ENCODE measurements at places on chromosomes 5 and 9.

DNA sequence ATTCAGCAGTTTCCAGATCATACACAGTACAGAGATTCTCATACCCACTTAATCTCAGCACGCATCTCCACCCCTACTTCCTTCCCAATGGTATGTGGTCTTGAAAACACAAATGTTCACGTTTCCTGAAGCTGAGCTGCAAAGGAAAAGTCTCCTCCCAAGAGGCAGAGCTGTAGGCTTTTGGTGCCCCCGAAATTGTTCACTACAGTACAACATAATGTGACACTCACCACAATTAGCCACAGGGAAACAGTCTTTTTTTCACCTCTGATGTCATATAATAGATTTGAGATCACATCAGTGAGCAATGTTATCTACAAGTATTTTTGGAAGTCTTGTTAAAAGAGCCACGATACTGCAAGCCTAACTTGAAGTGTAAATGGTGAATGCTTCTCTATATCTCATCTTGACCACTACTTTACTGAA is 40.2 kb downstream of the NFIB start:
- no peak for DNase-seq

DNA sequence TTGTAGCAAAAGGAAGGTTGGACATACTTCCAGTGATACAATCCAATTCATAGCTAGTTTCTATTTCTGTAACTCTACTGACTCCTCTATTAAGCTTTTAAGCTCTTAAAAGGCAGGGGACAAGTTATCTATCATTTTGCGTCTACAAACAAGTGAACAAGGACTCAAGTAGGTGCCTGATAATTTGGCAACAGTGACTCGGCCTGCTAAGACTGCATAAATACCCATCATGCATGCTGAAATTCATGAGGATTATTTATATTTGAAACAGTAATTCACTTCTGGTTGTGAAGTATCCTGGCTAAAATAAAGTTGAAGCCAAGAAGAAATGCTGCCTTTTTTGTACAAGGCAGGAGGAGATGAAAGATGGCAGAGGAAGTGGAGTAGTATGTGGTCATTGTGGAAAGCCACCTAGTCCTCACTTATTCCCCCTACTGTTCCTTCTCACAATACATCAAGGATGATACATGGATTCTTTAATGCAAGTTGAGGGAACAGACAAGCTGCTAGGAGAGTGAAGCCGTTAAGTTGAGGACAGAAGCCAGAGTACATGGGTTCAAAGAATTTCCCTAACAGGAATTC is 74.0 kb downstream of the MRPS27 start:
- no peak for DNase-seq

DNA sequence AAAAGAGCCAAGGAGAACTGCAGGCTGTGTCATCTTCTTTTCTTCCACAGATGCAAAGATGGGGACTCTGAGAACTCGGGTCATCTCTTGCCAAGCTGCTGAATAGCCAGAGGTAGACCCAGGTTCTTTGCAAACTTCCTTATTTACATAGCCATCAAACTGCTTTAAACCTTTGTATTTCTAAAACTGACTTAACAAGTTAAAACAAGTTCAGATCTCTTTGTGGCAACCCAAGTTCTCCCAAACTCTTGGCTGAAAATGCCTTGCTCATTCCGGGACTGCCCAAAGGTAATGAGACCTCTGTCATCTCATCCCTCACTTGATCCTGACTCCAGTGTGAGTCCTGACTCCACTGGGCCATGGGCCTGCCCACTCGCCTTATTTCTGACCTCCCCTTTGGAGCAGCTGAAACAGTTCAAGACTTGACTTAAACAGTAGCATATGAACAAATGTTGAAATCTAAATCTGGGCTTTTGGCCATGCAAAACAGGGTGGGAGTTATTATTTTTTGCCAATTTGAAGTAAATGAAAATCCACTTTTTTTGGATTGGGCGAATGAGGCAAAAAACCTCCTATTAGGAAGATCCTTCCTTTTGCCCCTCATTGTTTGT is 50.6 kb downstream of the FBXL7 start:
- no peak for DNase-seq

DNA sequence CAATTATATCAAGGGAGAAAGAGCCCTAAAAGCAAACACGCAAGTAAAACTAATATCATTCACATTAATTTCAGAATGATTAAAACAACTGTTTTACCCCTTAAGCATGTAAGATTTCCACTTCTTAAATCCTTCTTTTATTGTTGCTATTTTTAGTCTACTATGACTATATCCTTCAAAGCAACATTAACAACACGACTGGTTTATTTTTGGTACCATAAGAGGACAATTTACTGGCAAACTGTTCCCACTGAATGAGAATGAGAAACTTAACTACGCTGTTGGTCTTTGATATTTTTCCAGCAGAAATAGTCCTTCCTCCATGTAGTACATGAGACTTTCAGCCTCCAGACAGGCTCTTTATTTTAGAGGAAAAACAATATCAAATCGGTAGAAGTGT is 281.5 kb downstream of the CTNND2 start:
- DNase-seq = no peak

DNA sequence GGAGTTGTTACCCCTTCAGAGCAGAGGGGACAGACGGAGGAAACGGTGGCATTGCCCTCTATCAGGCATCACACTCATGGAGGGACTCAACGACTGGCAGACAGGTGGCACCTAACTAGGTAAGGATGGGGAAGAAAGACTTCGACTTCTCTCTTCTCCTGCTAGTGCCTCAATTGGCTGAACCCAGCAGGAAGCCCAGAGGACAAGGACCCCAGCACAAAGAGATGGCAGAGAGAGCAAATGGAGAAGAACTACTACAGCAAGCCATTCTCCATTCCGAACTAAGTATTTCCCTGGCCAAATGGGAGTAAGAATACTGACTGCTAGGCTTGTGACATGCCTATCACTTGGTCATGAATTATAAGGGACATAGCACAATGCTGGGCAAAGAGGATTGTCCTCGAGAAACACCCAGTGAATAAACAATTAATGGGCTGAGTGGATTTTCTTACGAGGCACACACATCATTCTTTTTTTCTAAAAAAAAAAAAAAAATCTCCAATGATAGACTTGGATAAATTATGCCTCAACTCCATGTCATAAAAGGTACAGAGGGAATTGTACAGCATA is 35.3 kb upstream of the CPEB4 start:
- DNase-seq = no peak

DNA sequence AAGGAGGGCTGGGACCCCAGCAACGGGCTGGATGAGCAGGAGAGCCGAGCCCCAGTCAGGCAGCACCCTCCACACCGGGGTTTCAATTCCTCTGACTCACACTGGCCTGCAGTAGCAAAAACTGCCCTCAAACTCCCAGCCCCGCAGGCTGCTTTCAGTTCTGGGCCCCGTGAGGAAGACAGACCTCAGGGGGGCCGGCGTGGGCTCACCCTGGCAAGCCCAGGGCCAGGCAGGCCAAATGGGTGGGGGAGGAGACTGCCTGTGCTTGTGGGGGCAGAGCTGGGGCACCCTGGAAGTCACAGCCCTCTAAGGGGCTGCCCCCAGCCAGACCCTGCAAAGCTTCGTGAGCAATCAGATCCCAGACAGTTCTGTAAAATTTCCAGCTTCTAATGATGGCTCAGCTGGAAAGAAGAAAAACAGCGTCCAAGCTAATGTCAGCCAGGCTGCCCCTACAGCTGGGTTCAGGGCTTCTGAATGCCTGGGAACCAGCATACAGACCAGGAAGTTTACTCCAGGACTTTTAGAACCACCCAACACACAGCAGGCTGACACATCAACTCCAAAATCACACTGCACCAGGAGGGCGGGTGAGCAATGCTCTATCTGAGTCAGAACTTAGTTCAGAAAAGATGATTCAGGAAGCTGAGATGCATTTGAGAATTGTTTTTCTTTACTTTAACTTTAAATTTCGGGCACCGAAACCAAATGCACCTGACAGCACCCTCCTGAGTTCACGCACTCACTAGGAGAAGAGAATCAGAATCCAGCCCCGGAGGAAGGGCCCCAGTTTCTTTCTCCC is 34.7 kb downstream of the LPCAT1 start:
- DNase-seq = peak; percentile 56

- DNase-seq = no peak
Measured at GRCh38 chr5:59041355-59041754, 458.5 kb downstream of the RAB3C start.

DNA sequence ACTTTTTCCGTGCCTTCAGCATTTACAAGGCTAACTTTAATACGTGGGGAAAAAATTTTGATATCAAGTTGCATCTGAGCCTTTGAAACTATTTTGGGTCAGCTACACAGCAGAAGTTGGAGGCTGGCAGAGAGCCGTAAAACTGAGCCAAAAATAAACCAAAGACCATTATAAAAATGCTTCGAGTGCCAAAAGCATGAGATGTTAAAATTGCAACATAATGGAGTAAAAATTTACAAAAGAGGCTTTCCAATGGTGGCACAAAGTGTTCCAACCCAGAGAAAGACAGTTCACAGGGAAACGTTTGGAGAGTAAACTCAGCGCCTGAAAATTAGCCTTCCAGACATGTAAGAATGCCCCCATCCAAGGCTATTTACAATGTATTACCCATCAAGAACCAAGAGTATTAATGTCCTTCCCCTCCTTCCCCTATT is 190.3 kb downstream of the TLE1 start:
- DNase-seq = no peak

DNA sequence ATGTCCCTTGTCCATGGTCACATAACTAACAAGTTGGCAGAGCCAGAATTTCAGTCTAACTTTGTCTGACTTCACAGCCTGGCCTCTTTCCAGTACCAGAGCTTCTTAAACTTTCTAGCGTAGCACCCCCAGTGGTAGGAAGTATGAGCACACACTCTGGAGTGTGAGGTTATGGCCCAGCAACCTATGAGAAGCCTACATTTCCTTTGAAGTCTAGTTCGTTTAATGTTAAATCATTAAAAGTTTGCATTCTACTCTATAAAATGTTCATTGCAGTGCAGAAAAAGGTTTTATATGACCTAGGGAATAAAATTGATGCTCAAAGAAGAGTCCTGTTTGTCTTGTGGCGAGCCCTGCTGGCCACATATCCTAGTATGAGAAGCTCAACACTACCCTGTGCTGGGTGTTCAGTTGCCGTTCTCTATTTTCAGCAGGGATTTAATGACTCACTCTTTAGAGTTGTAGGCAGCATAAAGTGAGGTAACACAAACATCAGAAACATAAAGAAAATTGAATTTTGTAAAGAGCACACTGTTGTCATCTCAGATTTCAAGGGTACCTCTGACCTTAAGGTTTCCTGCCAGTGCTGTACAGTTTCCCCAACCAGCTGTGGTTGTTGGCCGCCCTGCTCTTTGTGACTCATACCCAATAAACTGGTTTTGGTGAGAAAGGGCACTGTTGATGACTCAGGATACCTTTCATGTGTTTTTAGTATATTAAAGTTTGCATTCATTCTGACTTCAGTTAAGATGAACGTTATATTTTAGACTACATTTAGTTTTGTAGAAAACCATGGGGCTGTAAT is 14.3 kb downstream of the MCCC2 start:
- DNase-seq = peak; percentile 95

DNA sequence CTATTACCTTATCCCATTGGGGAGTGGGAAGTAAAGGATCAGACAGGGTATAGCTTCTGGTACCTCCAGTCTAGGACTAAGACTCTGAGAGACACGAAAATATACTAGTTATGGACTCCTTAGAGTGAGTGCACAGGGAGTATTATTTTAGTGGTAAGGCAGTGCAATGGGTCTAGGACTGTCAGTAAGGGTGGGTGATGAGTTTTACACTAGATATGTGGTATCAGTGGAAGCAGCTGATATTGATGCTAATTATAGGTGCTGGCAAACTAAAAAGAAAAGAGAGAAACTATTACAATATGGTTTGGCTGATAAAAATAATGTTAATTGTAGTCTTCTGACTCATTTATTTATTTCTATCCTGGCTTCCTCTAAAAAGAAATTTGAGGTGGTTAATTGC is 118.6 kb downstream of the UNC13B start:
- DNase-seq = no peak

DNA sequence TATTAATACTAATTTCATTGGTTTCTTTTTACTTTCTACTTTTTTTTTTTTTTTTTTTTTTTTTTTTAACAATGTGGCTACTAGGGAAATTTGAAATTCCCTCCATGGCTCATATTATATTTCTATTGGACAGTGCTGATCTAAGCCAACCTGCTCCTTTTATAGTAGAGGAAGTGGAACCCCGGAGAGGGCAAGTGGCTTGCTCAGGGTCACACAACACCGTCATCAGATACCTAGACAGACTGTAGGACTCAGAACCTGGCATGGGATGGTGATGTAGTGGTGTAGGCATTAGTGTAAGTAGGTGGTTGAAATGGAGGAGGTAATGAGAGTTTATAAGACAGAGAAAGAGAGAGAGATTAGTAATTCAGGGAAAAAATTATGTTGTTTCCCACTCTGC is 10.8 kb downstream of the ZNF618 start:
- DNase-seq = no peak

DNA sequence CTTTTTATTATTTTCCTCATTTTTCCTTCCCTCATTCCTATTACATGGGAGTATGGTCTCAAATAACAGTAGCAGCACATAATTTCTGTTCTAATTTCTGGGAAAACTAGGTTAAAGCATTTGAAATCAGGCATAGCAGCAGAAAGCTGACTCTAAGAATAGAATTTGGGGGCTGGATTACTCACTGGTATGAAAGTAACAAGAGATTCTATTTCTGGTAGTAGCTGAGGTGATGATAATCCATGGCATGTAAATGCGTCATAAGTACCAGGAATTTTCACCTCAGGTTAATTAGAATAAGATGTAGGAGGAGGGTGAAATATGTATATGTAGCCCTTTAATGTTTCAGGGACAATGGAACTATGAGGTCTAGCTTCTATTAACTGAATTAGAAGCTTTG is 662.0 kb downstream of the PTPRD start:
- DNase-seq = no peak

GRCh38 chr9:87442451-87442850 is 55.2 kb upstream of the DAPK1 start:
- DNase-seq = no peak

DNA sequence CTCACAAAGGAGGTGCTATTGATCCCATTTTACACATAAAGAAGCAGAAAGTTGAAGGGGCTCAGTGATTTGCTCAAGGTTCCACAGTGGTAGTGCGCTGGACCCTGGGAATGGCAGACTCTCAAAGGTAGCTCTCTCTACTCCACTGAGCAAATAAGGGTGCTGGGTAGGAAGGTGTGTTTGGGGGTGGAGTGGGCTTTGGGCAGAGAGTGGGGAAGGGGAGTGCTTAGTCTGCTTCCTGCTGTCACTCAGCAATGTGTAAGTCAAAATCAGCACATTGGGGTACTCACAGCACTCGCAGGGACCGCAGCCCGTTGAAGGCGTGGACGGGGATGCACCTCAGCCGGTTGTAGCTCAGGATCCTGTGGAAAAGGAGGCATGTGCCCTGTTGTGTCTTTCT is 142.8 kb upstream of the PANK3 start:
- no peak for DNase-seq

GRCh38 chr5:9104571-9105339 is 441.1 kb downstream of the SEMA5A start:
- no peak for DNase-seq

- no peak for DNase-seq
Measured at GRCh38 chr5:177453852-177454396, 7.3 kb downstream of the PRR7 start.

DNA sequence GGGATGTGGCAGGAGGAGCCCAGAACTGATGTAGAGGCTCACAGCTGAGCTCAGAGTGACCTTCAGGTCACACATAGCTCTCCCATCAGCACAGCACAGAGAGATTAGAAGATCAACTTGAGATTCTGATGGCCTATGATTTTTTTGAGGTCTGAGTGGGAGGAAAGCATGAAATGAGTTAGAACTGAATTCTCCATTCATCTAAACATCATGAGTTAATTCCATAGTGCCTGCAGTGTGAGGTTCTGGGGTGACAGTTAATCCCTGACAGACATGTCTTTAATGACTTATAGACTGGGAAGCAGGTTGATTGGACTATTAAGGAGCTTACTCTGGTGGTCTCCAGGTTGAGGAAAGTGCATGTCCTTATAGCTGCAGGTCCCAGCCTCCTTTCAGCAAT is 22.4 kb downstream of the SLC22A5 start:
- DNase-seq = no peak
